Fibroblast of skin of left biceps (primary cell): ENCODE measurements at places on chromosomes 16 and 17.

GRCh38 chr16:71840052-71840451 is 5.7 kb upstream of the ATXN1L start:
- peak; percentile 33 for DNase-seq

GRCh38 chr16:31061813-31062440 is 12.1 kb downstream of the ZNF668 start:
- no peak for DNase-seq

DNA sequence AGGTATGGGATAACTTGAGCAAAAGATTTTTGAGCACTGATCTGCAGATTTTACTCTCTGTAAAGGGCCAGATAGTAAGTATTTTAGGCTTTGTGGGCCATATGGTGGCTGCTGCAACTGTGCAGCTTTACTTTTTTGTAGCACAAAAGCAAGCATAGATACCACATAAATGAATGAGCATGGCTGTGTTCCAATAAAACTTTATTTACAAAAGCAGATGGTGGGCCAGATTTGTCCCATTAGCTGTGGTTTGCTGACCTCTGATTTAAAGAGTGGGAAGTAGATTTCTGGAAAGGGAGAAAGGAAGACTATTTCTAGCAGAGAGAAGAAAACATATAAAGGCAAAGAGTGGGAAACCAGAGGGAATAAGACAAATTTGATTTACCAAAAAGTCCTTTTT is 298.5 kb upstream of the HSBP1 start:
- no peak for DNase-seq

DNA sequence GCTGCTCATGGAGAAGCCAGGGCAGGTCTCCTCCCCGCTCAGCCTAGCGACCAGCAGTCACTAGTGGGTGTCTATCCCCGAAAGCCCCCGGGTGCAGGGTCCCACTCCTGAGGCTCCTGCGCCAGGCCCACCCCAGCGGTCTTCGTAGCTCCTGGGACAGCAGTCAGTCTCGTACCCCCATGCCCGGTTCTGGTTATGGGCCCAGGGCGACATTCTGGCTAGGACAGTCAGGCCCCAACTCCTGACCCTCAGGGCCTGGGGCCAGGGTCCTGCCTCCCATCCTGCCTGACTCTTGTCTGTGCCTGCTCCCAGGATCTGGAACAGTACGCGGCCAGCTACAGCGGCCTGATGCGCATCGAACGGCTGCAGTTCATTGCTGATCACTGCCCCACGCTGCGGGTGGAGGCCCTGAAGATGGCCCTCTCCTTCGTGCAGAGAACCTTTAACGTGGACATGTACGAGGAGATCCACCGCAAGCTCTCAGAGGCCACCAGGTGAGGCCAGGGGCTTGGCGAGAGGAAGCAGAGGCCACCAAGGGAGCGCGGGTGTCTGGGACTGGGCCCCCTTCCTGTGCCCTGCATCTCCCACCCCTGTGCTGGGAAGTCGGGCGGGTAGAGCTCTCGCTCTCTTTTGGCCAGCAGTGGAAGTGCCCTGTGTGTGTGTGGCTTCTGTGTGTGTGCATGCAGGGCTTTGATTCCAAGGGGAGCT is 2.0 kb downstream of the GPS1 start:
- DNase-seq = no peak

- DNase-seq = no peak
These were observed 108.4 kb downstream of the SYCE1L start for GRCh38 chr16:77307426-77308162.

GRCh38 chr16:85403693-85404092 is 209.4 kb upstream of the GSE1 start:
- DNase-seq = no peak

DNA sequence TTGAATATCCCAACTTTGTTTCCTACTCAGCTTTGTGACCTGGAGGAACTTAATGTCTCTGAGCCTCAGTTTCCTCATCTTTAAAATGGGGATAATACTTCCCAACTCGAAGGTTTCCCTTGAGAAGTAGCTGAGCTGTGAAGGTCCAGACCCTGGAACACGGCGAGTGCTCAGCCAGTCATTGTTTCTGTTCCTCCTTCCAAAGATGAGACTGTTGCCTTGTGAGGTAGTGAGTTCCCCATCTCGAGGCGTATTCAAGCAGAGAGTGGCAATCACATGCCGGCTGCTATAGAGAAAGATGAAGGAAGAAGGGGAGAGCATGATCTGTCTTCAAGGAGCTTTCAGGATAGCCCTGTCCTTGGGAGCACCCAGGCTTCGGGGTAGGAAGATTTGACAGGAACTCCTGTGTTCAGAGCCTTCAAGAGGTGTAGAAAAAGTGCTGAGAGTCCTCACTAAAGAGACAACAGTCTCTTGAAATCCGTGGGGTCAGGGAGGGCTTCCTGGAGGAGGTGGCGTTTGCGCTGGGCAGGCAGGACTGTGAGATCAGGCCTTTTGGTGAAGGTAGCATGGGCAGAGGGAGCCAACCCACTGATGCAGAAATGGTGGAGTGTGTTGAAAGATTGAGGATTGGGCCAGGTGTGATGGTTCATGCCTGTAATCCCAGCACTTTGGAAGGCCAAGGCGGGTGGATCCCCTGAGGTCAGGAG is 27.2 kb downstream of the SPNS2 start:
- no peak for DNase-seq

- DNase-seq = no peak
These were observed 29.5 kb downstream of the NPLOC4 start for GRCh38 chr17:81607431-81607830.

- DNase-seq = no peak
These were observed 2.0 kb downstream of the CBX4 start for GRCh38 chr17:79836972-79837887.

DNA sequence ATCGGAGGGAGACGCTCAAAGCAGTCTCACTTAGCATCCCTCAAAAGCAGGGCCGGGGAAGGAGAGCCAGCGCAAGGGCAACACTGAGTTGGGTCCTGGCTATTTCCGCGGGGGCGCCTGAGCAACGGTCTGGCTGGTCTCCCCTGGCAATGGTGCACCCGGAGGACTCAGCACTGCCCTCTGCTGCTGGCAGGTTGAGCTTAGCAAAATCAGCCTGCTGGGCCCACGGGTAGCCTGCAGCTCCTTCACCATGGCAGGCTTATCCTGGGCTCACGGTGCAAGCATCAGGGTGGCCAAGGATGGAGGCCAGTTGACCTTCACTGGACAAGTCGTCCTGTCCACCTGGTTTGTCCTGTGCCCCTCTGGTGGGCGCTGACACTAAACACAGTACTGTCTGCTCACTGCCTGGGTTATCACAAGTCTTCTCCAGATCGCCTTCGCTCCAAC is 14.4 kb upstream of the ALDH3A1 start:
- peak; percentile 6 for DNase-seq

DNA sequence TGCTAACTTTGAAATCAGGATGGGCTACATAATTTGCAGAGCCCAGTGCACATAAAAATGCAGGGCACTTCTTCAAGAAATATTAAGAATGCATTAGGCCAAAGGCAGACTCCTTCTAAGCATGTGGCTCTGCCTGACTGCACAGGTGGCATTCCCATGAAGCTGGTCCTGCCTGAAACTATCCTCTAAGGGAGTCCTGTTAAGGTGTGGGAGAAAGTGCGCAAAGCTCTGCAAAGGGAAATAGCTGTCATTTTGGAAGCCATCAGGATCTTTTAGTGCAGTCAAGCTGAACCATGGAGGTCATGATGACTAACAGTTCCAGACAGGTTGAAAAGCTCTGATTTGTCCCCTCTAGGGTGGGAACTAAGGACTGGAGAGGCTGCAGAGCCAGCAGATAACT is 41.9 kb upstream of the CRHR1 start:
- DNase-seq = no peak

DNA sequence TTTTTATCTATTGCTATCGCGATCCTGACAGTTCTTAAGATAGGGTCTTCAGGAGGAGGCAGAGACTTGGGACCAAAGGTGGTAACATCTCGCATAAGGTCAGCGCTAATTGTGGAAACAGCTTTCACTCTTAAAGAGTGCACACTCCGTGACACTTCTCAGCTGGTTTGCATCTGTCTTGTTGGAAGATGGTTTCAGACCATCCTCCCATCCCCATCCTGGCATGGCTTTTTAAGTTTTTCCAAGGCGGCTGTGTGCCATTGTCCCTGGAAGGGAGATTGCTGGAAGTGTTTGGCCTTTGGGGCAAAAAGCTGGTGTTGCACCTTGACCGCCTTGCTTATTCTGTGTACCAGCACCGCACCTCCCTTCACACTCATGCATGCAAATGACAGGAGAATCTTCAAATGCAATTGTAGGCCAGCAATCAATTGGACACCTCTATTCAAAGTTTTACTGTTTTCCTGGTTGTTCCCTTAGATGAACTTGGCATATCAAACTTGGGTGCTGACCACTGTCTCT is 1.5 kb downstream of the SOCS7 start:
- DNase-seq = no peak

DNA sequence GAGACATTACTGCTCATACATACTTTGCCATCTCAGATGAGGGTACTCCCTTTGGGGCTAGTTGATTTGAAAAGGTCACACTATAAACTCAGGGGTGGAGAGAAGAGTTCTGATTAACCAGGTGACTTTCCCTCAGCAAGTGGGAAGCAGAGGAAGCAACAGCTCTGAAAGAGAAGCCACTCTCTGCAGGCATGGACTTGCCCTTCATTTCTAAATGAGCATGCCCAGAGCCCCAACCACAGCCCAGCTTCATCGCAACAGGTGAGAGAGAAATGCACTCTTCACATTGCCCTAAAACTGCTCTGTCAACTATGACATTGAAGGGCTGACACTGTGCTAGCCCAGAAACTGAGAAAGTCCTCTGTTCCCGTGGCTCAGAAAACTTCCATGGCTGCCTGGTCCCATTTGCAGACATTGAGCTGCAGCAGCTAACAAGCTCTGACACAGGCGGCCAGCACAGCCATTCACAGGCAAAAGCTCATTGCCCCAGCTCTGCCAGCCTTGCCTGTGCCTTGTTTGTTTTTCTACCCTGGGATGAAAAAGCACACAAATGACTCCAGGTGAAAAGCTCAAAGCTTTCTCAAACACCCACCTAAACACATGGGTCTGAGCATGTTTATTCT is 419.8 kb upstream of the DYNLRB2 start:
- DNase-seq = no peak

- DNase-seq = no peak
These were observed 78.2 kb downstream of the CRISPLD2 start for GRCh38 chr16:84897911-84898377.

- no peak for DNase-seq
These were observed 479.3 kb downstream of the KCNJ18 start for GRCh38 chr17:22171631-22172030.

- no peak for DNase-seq
These were observed 46.9 kb downstream of the CUEDC1 start for GRCh38 chr17:57908278-57908677.

DNA sequence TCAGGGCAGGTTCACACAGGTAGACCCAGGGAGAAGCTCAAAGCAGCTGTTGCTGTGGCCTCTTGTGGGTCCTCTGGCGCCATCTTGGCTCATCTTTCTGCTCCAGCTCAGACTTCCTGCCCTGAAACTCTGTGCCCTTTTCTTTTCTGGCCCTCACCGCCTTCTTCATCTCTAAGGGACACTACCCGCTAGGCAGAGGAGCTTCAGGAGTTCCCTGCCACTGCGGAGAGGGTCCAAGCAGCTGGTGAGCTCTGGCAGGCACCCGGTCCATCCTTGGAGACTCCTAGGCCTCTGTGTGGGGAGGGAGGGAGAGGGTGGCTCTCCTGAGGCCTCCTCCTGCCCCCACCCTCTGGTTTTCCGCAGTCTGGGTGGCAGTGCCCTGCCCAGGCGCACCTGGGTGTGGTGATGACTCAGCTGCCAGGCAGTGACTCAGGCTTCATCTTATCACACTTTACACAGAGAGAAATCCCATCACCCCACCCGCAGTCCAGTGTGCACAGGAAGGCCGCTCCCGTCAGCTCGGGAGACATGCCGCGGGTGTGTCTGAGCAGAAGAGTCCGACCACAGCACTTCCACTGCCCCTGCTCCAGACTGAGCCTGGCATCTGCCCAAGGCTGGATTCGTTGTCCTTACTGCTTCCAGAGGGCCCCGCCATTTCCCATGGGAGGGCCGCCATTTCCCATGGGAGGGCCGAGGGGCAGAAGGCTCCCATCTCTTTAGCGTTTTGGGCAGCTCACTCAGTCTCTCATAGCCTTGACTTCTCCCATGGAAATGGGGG is 7.3 kb downstream of the NT5C start:
- no peak for DNase-seq

DNA sequence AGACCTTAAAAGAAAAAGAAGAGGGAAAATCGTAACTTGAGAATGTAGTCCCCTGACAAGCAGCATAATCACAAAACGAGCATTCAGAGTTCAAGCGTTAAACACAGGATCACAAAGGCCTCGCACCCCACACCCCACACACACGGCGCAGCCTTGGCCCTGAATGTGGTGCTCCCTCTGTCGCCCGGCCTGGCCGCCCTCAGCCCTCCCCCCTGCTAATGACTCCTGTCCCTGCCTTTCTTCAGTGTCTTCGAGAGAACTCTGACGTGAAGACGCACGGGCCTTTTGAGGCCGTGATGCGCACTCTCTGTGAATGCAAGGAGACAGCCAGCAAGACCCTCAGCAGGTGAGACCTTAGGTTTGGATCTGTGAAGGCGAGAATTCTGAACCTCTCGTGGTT is 47.5 kb upstream of the ENDOV start:
- DNase-seq = no peak

GRCh38 chr16:56897026-56897799 is 32.2 kb downstream of the SLC12A3 start:
- no peak for DNase-seq

DNA sequence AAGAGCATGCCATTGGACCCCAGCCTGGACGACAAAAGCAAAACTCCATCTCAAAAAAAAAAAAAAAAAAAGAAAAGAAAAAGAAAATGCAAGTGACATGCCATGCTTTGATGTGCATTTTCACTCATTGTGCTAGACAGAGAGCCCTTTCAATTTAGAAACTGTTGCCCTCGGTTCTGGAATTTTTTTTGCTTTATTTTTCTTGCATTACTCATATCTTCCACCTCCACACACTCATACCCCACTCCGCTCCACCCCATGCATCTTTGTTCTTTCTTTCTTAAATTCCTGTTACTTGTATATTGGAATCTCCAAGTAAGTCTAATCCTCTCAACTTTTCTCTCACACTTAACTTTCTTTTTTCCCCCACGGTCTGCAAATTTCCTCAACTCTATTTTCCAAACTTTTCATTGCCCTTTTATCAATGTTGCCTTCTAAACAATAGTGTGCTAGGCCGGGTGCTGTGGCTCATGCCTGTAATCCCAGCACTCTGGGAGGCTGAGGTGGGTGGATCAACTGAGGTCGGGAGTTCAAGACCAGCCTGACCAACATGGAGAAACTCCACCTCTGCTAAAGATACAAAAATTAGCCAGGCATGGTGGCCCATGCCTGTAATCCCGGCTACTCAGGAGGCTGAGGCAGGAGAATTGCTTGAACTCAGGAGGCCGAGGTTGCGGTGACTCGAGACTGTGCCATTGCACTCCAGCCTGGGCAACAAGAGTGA is 16.8 kb upstream of the SUZ12 start:
- DNase-seq = no peak
